ENCODE measurements at places on chromosomes 1 and 21.

- DNase-seq: peak; percentile 92
These were observed 32.9 kb upstream of the DIPK1A start for GRCh38 chr1:92994105-92994712.

DNA sequence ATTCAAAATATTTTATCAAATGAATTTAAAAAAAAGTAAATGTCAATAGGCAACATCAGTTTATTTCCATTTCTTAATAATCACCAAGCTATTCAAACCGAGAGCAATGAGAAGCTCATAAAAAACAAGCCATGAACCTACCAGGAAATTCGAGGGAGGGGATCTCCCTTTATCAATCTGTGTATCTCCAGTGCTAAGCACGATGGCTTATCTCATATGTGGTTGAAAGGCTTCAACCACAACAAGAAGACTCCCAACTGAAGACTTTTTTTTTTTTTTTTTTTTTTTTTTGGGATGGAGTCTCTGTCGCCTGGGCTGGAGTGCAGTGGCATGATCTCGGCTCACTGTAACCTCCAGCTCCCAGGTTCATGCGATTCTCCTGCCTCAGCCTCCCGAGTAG, 833.3 kb downstream of the USP25 start:
- DNase-seq: no peak

DNA sequence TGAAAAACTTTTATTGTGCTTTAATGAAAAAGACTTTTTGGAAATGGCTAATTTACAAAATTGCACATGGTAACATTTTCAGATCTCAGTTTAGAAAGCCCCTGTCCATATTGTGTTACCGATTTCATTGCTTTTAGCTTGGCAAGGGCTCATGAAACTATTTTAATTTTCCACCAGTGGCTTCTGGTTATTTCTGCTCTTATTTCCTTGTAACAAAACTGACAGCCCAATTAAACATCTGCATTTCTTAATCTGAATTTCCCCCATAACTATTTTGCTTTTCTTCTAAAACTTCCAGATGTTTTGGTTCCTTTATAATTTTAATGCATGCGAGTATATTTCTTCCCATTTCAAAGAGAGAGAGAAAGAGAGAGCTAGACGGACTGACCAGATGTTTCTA, 264.8 kb downstream of the PTPRC start:
- DNase-seq: peak; percentile 66

DNA sequence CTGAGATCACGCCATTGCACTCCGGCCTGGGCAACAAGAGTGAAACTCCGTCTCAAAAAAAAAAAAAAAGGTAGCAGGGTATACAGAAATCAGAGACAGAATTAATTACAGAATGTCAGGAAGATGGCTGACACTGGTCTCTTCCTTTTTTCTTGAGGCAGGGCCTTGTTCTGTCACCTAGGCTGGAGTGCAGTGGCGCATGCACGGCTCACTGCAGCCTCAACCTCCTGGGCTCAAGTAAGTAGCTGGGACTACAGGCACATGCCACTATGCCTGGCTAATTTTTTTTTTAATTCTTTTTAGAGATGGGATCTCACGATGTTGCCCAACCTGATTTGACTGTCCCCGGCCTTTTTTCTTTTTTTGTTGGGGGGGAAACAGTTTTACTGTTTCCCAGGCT, 16.4 kb downstream of the RNU5D-1 start:
- DNase-seq: no peak

GRCh38 chr1:43978551-43979260, at the start of gene B4GALT2:
Gene B4GALT2, plus strand, starts transcription at chr1:43979210. Its CDS starts 1,951 bp downstream, at chr1:43981161.
- DNase-seq: peak; percentile 66

GRCh38 chr1:63787875-63788274, 14.1 kb downstream of the ROR1 start:
- no peak for DNase-seq

DNA sequence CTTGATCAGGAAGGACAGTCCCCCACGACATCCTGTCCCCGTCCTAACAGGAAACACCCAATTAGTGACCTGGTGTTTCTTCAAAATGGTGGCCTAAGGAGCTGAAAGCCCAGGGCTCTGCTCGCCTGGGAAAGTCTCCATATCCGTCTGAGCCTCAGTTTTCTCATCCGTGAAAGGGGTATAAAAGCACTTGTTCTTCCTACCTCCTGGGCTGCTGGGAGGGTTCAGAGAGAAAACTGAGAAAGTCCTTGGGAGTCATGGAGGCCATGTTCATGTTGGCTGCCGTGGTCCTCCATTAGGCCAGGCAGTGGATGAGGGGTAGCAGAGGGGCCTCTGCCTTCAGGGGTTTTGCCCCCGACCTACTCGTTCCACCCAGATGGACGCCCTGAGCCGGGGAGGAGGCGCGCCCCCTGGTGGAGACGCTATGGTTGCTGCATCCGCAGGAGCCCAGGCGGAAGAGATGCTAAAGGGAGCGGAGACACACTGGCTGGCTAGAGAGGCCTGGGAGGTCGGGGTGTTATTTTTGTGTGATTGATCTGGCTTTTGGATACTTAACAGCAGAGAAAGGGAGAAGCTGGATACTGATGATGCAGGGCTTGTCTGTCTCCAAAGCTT, 113.5 kb downstream of the PRDM2 start:
- no peak for DNase-seq

- DNase-seq: no peak
These were observed 30.2 kb upstream of the VPS26C start for GRCh38 chr21:37297364-37297763.

DNA sequence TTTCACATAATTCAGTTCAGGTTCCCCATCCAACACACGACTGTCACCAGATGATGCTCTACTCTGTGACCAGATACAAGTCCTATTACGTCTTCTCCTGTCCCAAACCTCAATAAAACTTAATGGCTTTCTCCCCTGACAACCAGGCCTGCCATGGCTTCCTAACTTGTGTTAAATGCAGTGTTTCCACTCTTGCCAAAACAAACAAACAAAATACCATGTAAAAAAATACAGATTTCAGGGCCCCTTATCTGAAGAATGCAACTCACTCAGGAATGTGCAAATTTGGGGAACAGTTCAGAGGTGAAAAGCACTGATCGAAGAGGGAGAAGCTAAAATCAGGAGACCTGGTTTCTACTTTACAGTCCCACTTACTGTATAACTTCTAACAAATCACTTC, 863 bp upstream of the NUF2 start:
- no peak for DNase-seq

- DNase-seq: peak; percentile 87
These were observed 19.9 kb downstream of the TLR5 start for GRCh38 chr1:223123011-223123610.

DNA sequence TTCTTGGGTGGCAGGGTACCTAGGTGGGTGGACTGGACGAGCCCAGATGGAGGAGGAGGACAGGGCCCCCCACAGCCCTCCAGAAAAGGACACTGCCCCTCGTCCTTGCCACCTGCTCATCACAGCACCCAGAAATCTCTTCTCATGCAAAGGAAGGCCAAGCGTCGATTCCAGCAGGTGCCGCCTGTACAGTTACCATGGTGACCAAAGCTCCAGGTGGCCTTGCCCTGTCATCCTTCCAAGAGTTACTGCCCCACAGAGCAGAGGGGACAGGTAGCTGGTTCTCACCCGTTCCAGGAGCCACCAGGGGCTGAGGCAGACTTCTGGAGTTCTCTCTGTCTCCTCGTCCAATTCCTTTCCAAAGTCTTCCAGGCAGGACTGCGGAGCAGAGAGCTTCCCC, 119.9 kb upstream of the VAMP3 start:
- DNase-seq: no peak

DNA sequence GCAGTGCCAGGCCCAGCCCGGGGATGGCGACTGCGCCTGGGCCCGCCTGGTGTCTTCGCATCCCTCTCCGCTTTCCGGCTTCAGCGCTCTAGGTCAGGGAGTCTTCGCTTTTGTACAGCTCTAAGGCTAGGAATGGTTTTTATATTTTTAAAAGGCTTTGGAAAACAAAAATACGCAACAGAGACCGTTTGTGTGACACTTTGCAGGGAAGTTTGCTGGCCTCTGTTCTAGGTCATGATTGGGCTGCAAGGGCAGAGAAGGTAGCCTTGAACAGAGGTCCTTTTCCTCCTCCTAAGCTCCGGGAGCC, 719 bp downstream of the SOD1 start:
- DNase-seq: no peak

- DNase-seq: no peak
These were observed 16.4 kb downstream of the NCMAP start for GRCh38 chr1:24572301-24572700.

- peak; percentile 91 for DNase-seq
These were observed 20.0 kb downstream of the CEP170 start for GRCh38 chr1:243234978-243235647.

DNA sequence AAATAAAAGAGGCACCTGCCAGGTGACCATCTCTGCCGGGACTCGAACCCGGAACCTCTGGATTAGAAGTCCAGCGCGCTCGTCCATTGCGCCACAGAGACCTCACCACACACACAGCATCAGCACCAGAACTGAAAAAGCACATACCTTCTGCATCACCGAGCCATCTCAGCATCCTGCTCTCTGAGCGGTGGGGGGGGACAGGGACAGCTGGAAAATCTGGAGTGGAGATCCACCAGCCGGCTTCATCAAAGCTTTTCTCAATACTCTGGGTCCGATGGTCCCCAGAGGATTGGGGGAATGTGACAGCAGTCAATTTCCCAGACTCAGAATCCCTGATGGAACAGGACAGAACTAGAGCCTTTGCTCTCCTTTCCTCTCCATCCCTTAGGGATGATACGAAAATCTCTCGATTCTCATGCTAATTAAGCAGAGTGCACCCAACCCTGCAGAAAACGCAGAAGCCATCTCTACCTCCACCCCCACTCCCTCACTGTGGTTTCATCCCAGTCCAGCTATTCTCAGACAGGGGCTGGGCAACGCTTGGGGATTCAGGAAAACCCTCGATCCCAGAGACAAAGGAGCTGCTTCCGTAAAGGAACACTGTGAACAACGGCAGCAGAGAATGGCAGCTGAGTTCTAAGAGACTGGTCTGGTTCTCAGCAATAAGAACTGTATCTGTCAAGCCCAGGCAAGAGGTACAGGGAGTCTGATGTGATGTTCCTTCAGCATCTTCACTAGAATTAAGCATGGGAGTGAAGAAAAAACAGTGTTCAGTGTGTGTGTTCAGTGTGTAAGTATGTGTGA, 29.6 kb upstream of the CADM3 start:
- no peak for DNase-seq

- no peak for DNase-seq
These were observed 1317.0 kb downstream of the MRPL39 start for GRCh38 chr21:24290151-24290833.

- DNase-seq: peak; percentile 79
These were observed 3.5 kb downstream of the HSPG2 start for GRCh38 chr1:21933397-21934248.

All from muscle of leg (tissue), 16 donors.